Adrenal gland (tissue), 19 donors: ENCODE measurements at places on chromosomes 11 and 22. TPM values are rescaled to one million over a fixed set of nuclear protein-coding genes. Genes with fewer than 3 reads are reported as not detected.

RAG1 gene
- 1.1 TPM for total RNA-seq

GRCh38 chr11:85939099-85940015 lies 84.2 kb downstream of the CCDC83 start:
- DNase-seq = no peak

OR4D5 gene
- total RNA-seq = not detected

DNA sequence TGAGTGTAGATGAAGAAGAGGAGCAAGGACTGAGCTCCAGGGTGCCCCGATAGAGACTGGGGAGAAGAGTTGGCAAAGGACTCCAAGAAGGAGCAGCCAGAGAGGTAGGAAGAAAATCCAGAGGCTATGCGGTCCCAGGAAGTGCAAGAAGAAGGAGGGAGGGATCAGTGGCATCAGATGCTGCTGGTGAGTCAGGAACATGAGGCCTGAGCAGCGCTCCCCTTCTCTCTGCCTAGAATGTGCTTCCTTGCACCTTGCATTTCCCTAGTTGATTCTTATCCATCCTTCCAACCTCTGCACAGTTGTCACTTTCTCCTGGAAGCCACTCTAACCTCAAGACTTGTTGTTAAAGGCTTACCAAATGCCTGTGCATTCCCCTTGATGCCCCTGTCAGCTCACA lies 21.3 kb downstream of the KCNC1 start:
- no peak for DNase-seq

DNA sequence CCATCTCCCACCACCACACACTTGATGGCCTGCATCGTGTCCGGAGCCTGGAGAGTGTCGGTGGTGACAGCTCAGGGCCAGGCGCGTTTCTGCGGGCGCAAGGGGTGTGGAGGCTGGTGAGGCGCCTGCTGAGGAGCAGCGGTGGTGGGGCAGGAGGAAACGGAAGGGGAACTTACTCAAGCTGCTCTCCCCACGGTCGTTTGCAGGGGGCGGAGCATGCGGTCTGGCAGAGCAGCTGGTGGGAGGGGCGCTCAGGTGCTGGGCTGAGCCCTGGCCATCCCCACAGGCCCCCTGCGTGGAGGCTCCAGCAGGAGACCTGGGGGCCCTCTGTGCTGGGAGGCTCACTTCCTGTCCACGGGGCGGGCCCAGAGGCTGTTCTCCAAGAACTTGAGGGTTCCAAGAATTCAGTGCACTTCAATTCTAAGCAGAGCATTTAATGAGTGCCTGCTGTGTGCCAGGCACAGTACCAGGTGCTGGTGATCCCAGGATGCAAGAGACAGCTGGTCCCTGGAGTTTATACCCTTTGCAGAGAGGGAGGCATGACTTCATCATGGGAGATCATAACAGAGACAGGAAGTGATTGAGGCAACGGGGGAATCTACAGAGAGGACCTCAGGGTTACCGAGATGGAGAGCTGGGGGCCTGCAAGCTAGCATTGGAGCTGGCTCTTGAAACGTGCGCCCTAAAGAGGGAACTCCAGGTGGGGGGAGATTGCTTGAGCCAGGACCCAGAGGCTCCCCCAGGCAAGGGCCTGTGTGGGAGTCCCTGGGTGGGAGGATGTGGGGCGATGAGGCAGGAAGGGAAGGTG lies at the start of gene RAC2:
Gene RAC2 (minus strand): TSS at position 156 of the 808 bp plus-strand sequence. CDS start 121 bp downstream, at position 35.
- no peak for DNase-seq

DNA sequence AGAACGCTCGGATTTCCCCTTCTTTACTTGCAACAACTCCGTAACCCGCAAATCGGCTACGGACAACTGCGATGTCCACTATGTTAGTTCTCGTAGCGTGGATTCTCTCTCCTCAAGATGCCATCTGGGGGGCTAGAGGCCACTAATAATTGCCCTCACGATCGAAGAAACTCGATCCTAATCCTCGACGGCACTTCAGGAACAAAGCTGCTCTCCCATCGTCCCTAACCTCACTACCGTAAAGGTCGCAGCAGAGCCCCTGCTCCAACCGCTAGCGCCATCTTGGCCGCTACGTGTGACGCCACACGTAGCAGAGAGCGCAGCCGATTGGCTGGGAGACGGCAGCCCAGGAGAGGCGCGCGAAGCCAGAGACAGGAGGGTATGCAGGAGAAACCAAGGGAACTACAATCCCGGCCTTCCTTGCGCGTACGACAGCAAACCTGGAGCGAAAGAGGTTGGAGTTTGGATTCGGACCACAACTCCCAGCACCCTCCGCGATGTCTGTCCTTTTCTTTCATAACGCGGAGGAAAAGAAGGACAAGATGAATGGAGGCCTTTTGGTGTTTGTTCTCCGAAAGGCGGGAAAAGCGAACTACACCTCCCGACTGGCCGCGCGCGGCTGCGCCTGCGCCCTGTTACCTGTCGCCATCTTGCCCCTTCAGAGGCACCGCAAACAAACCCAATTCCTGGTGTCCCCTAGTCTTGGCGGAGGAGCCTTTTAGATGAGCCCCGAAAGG lies at the start of gene EMSY:
Gene EMSY (plus strand): TSS at position 635 of the 737 bp plus-strand sequence. CDS start 1,921 bp downstream, outside the sequence.
- DNase-seq = peak; percentile 99

KRTAP5-2 gene
- not detected for total RNA-seq

GRCh38 chr11:65919573-65920371 lies 546 bp downstream of the DRAP1 start:
- DNase-seq = peak; percentile 78

SCUBE2 gene
- total RNA-seq = 1.9 TPM

MAP4K2 gene
- total RNA-seq = 19.3 TPM

DNA sequence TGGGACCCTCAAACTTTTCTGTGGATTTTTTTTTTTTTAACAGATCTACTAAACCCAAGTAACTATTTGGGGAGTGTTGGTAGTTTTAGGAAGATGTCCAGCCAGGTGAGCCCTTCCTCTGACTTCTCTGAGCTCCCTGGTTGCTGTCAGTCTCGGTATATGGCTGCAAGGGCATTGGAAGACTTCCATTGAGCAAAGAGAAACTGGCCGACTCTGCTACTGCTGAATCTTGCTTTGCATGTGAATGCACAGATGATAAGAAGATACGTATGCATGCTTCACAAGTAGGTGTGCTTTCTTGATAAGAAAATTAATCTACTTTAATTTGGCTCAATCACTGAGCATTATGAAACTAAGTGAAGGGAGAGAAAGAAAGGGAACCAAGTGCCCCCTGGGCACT lies 51.1 kb downstream of the BARX2 start:
- DNase-seq = no peak

DNA sequence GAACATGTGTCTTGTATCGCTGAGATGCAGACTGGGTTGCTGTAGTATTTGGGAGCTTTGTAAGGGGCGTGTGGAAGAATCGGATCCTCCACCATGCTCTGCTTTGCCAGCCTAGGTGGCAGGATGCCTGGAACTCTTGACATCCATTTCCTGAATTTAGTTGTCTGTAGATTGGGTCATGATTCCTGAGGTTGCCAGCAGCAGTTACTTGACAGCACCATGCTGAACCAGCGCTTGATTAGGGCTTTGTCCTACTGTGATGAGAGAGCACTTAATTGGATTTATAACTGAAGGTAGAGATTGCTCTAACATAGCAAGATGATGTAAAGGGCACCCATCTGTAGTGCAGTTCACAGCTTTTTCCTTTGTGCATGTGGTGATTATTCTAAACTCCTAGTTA lies 75.6 kb upstream of the HORMAD2 start:
- no peak for DNase-seq

GRCh38 chr11:87114093-87114492 lies 76.4 kb downstream of the TMEM135 start:
- no peak for DNase-seq

ESAM gene
- 30.2 TPM for total RNA-seq

SSTR3 gene
- total RNA-seq = 0.35 TPM

DNA sequence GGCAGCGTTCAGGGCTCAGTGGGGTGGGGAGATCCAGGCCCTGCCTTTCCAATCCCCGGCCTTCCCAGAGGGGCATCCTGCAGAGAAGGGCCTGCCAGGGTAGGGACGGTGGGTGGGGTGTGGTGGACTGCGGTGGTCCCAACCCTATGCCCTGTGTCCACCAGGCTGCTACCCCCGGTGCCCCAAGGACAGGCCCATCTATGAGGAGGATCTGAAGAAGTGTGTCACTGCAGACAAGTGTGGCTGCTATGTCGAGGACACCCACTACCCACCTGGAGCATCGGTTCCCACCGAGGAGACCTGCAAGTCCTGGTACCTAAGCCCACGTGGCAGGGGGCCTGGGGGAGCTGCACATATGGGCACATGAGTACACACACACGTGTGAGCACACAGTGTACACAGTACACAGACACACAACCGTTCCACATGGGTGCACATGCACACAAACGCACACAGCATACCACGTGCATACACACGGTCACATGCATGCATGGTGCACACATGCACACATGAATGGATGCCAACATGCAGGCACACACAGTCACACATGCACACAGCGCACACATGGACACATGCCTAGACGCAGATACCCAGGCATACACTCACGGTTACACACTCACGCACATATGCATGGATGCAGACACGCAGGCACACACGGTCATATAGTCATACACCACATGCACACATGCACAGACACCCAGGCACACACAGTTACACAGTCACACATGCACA lies 16.1 kb downstream of the MUC2 start:
- no peak for DNase-seq

NKAPD1 gene
- total RNA-seq = 40.5 TPM

DNA sequence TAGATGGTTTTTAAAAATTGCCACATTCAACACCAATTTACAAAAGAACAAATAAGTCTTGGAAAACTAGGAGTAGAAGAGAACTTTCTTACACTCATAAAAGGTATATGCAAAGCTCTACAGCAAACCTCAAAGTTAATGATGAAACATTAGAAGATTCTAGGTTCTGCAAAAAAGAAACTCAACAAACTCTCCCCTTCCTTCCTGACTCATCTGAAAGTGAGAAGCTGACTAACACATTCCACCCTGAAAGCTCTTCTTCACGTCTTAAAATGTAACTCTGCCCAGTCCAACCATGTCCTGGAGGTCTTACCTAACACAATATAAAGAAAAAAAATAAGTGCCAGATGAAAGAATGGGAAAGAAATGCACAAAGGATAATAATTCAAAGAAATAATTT lies 218.9 kb upstream of the ISX start:
- DNase-seq = no peak
